Astrocyte (in vitro differentiated cells and primary cell): ENCODE measurements at places on chromosomes 6 and 20.

- no peak for DNase-seq
Measured at GRCh38 chr6:125406741-125407140, 105.0 kb upstream of the HDDC2 start.

DNA sequence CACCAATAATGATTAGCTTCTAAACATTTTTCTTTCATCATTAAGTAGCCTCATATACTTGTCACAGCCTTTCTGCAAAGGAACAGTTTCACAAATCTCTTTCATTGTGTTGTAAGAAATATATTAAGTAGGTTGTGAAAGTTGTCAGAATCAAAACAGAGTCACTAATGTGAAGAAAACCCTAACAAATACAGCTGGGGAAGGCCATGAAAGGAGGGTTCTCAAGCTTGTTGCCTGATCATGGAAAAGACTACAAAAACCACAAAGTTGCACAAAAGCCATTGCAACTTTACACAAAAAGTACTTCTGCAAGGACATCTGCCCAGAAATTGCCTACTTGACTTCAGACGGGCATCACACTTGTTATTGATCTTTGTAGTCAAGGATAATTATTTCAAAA lies 216.1 kb downstream of the ALDH8A1 start:
- no peak for DNase-seq

DNA sequence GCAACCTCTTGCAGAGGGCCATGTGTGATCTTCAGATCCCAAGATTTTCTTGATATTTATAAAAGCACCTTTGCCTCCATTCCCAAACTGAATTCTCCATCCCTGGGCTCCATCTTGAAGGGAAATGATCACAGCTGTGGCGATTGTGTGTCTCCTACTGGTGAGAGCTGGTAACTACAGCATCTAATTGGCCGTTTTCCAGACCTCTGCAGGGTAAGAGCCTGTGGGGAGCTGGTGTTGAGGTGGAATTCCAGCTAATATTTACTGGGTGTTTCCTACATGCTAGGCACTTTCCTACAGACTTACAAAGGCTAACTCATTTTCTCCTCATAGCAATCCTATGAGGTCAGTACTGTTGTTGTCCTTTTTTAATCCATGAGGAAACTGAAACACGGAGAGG lies 59.2 kb upstream of the FNDC1 start:
- peak; percentile 18 for DNase-seq

DNA sequence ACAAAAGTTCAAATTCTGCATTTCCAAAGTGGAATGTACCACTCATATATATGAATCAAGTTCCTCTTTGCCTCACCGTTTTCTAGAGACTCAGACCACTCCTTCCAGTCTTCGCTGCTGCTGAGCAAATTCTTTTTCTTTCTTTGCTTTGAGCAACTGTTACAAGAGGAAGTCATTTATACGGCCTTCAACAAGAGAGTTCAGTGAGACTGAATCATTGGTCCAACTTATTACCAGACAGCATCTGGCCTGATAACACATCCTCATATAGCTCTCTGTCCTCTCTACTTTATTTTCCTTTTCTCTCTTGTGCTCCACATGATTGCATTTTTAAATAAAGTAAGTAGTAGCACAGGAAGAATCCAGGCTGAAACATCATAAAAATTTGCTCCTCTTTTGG lies 652.7 kb downstream of the PHF3 start:
- DNase-seq = no peak

DNA sequence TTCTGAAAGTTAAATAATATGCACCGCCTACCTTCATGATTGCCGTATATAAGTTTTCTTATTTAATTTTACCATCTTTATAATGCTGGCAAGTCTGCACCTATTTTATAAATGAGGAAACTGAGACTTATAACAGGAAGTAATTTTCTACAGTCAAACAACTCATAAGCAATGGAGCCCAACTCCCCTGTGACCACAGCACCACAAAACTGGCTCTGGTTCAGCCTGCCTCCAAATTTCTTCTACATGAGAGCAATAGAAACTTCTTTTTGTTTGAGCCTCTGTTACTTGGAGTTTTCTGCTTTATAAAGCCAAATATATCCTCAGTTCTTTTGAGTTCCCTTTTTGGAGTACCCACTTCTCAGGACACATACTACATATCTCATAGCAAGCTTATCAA lies 131.1 kb upstream of the HSF2 start:
- no peak for DNase-seq

DNA sequence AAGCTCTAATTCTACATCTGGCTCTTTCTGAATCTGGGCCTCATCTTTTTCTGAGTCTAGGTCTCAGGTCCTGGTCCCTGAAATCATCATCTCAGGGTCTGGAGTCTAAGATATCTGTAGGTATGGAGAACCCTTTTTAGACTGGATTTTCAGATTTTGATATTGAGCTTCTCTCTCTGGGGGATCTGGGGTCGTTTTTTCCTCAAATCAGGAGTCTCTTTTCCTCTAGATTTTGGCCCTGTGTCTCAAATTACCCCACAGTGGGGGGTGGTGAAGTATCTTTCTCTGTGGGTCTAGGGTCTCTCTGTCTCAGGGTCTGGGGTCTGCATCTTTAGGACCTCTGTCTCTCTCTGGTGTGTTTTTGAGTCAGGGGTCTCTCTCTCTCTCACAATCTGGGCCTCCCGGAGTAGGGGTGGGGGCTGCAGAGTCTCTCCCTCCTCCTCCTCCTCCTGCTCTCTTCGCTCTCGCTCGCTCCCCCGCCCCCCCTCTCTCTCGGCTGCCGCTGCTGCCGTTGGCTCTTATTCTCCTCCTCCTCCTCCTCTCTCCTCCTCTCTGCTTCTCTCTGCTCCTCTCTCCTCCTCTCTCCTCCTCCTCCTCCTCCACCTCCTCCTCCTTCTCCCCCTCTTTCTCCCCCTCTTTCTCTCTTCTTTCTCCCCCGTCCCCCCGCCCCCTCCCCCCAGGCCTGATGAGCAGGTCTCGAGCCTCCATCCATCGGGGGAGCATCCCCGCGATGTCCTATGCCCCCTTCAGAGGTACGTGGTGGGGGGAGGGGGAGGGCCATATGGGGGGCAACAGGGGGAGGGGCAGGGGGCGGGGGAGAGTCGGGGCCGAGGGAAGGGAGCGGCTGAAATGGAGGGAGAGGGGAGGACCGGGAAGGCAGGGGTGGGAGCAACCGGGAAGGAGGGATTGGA lies at the start of gene SYNGAP1:
Gene SYNGAP1, plus strand, starts transcription at position 486 of the 911 bp plus-strand sequence. Its CDS starts 200 bp downstream, at position 686.
- DNase-seq = peak; percentile 57

GRCh38 chr20:62500237-62500864 lies 24.6 kb upstream of the GATA5 start:
- peak; percentile 11 for DNase-seq

DNA sequence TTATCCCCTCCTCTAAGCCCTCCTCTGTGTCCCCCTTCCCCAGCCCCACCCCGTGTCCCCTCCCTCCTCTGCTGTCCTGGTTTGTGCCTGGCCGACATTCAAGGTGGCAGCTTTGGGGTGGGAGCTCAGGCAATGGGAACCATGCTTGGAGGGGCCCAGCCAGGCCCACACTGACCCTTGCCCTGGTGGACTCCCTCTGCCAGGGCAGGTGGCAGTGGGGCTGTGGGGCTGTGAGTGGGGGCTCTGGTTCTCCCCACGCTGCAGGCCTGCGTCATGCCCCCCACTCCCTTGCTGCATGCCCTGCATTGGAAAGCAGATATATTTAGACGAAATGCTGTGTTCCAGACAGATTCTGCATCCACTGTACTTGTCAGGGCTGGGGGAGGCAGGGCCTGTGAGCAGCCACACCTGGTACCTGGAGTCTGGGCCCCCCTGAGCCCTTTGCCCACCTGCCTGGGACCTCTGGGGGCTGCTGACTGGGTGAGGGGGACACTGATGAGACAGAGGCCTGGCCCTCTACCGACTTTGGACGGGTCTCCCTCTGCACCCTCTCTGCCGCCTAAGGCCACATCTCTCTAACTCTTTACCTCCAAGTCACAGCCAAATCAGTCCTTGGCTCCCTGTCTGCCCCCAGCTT lies 14.2 kb downstream of the DLGAP4 start:
- DNase-seq = no peak

- DNase-seq = peak; percentile 27
Measured at GRCh38 chr6:53725791-53726575, 60.4 kb upstream of the KLHL31 start.

DNA sequence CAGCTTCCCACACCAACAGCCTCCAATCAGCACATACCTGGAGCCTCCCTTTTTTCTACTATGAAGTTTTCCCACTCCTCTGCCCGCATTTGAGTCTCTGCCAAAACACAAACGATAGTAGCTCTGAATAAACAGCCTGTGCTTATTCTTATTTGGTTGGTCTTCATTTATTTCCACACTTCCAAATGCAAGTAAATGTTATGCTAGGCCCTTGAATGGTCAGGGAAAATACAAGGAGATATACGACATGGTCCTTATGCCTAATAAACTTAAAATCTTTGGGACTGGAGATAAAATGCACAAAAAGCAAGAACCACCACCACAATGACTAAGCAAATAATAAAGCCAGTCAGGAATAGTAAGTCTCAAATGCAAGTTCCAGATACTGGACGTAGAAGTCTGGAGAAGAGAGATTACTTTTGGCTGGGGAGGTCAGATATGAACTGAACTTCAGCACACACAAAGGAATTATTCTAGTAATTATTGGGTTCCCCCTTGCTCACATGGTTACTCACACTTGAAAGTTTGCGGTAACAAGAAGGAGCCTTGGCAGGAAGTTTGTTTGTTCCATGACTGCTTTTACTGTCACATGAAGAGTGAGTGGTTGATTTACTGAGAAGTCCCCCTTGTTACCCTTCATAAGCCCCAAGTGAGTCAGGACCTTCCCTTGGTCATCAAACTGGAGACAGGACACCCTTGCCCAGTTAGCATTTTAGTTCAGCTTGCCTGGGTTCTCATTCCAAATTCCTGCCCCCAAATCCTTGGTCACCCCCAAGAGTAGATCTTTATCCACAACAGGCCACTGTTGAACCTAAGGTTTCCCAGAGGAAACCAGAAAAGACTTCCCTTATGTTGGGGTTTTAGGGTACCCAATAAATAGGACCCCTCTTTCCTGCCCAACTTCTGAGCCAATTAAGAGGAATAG lies 511.2 kb upstream of the JARID2 start:
- DNase-seq = peak; percentile 98

GRCh38 chr20:8523684-8524083 lies 391.6 kb downstream of the PLCB1 start:
- DNase-seq = no peak

DNA sequence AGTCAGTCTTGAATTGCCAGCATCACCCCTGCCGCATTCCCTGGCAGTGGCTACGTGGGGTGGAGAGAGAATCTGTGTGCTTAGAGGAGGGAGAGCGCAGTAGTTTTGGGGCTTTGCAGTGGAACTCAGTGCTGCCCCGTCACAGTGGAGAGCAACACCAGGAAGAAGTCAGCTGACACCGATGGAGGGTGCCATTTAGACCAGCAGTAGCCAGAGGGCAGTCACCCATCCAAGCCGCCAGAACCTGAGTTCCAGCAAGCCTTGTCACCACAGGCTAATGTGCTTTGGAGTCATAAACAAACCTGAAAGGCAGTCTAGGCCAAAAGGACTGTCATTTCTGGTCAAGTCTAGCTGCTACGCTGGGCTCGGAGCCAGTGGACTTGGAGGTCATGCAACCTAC lies 22.0 kb upstream of the PERP start:
- no peak for DNase-seq

DNA sequence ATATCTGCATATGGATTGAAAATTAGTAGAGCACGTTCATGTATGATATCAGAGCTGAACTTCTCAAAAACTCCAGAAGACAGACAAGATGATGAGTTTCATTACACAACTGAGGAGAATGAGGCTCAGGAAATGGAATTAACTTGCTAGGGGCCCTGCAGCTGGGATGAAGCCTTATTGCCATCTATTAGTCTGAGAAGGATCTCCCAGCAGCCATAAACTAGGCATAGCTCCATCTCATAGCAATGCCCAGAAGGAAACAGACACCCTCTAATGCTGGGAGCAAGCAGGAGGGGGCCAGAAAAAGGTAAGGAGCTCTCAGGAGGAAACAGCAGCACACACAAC lies 18.0 kb downstream of the TFEB start:
- DNase-seq = no peak

DNA sequence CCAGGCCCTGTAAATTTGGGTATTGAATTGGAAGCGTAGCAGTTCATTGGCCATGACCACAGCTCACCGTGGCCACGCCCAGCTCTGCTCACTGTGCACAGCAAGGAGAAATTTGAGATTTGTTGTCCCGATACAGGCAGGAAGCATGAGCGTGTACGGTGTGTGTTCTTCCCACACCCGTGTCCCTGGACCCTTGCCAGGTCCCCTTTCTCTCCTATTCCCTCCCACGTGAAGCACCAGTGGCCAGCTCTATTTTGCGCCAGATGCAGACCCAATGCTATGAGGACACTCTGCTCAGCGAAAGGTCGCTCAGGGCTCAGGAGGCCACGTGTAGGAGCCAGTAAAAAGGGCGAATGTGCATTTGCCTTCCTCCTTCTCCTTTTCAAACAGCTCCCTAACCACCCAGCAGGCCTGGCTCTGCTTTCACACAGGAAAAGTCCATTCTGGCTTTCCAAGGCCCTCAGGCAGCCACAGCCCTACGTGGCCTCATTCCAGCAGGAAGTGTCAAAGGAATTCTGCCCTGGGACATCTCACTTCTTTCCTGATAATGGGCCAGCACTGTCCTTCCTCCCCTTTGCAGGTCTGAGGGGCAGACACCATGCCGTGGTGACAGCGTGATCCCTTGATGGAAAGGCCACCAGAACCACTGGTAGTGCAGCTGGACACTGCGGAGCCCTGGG lies 499.2 kb upstream of the CDH4 start:
- no peak for DNase-seq

- DNase-seq = no peak
Measured at GRCh38 chr20:10443936-10444335, 8.8 kb downstream of the SLX4IP start.
